ENCODE measurements at places on chromosomes 7 and 10.

DNA sequence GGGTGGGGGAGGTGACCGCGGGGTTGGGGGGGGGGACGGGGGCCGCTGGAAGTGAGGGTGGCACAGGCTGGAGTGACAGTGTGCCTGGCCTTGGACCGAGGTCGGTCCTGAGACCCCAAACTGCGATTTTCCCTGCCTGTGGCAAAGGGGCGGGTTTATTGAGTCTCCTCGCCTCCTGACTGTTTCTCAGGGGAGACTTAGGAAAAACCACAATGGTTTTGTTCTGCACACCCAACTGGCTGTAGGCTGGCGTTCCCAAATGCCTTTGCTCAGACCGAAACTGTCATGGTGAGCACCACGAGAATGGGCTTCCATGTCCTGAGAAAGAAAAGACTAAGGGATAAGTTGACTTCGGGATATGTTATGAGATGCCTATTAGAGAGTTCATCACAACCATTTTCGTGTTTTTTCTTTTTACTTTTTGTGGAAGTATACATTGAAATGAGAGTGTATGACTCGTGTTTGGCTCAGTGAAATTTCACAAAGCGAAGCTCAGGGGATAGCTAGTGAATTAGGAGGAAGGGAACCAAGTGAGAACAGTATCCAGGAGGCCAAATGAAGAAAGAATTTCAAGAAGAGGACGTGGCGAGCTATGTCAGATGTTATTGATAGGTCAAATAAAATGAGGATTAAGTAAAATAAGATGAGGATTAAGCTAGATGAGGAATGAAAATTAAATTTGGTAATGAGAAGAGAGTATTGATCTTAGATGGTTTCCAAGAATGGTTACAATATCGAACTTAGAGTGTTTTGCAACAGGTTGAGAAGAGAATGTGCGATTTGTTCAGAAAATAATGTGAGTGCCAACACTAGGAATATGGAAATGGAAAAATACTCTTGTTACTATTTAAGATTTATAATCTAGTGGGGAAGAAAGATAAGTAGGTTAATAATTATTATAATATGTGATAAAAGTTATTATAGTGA is 918 bp downstream of the NET1 start:
- DNase-seq, result no peak

DNA sequence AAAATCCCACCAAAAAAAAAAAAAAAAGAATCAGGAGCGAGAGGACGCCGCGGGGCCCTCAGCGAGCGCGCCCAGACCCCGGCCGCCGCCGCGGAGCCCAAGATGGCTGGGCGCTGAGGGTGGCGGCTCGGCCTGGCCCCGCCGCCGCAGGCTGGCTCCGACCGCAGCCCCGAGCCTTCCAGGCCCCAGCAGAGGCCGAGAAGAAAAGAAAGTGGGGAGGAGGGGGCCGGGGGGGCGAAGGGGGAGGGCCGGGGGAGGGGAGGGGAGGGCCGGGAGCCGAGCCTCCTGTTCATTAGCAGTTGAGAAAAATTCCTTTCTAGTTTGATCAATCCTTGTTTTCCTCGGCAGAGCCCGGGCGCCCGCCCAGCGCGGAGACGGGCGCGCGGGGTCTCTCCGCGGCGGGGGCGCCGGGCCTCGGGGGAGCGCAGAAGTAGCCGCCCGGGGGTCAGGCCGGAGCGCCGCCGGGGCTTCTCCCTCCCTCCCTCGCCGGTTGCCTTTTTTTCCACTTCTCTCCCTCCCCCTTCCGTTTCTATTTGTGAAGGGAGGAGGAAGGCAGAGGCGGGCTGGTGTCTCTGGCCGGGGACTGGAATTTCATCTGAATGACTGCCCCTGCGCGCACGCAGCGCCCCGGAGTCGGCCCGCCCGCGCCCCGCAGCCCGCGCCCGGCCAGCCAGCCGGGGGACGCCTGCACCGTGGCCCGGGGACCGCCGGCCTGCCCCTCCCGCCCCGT is 778 bp upstream of the TRIM8 start:
- DNase-seq, result peak; percentile 53

DNA sequence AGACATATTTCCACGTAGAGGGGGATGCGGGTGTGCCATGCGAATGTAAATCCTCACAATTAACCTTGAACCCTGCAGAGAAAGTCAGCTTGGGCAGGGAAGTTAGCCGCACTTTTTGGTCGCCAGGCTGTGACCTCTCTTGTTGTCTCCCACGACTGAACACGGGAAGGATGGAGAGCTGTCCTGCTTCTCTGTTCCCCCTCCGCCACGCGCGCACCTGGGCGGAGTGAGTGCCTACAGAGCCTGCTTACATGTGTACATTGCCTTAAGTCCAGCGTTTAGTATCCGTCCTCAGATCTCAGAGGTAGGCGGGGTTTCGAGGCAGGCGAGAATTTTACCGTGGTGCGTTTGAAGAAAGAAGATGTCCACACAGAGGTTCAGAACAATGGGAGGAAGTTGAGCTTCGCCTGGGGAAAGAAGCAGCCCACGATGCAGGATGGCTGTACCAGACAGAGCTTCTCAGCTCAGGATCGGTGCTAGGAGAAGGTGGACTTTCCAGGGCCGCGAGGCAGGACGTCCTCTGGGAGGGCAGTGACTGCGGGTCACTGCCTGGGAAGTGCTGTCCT is 482 bp upstream of the ERCC6 start:
- DNase-seq, result no peak

GRCh38 chr10:121057269-121057668 is 206.1 kb downstream of the WDR11 start:
- no peak for DNase-seq

DNA sequence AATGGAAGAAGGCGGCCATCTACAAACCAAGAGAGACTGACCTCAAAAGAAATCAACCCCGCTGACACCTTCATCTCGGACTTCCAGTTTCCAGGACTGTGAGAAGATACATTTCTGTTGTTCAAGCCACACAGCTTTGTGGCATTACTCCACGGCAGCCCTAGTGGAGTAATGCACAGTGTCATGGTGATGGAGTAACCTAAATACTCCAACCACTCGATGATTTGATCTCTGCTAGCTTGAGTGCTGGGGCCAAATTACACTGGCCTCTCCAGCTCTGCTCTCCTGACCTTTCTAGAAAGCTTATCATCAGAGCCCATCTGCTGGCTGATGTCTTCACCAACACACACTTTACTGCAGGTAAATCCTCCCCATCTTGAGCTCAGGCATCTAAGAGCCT is 52.2 kb downstream of the GALNT17 start:
- no peak for DNase-seq

GRCh38 chr7:151453326-151453791 is 13.4 kb upstream of the CRYGN start:
- DNase-seq, result no peak

- DNase-seq, result no peak
Measured at GRCh38 chr10:86047588-86047987, 319.0 kb downstream of the GRID1 start.

GRCh38 chr7:92279396-92280031 is 33.7 kb downstream of the ANKIB1 start:
- no peak for DNase-seq

- DNase-seq, result no peak
Measured at GRCh38 chr7:91634485-91635177, 245.9 kb downstream of the MTERF1 start.

GRCh38 chr10:132253092-132253687 is 54.6 kb downstream of the STK32C start:
- DNase-seq, result no peak

DNA sequence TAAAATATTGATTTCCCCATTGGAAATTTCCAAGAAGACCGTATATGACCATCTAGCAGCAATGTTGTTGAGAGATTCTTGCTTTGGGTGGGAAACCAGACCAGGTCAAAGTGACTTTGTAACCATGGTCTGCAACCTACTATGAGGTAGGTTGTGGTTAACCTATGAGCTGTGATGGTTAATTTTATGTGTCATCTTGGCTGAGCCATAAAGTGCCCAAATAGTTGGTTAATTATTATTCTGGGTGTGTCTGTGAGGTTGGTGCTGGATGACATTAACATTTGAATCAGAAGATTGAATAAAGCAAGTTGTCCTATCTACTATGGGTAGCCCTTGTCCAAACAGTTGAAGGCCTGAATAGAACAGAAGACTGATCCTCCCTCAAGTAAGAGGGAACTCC is 18.3 kb upstream of the RALA start:
- no peak for DNase-seq
